Mesenteric fat pad (tissue), 1 donor: ENCODE measurements at places on chromosomes 3 and 15. TPM values are rescaled to one million over a fixed set of nuclear protein-coding genes. Genes with fewer than 3 reads are reported as not detected.

The GOLGA8T gene
- total RNA-seq, result not detected

The ZMYND10 gene
- total RNA-seq, result 0.71 TPM

The MFGE8 gene
- 466 TPM for total RNA-seq

The ISLR2 gene
- total RNA-seq, result 0.61 TPM

The SPTSSB gene
- not detected for total RNA-seq

The SLC51B gene
- total RNA-seq, result not detected

The TGM4 gene
- not detected for total RNA-seq

The NANOGP8 gene
- not detected for total RNA-seq

The HRH1 gene
- 3.8 TPM for total RNA-seq

The FBXO40 gene
- total RNA-seq, result 0.13 TPM

GRCh38 chr3:184465883-184466412, 86.1 kb downstream of the CHRD start:
- DNase-seq, result peak; percentile 64

- DNase-seq, result no peak
These were observed 158.7 kb downstream of the USP13 start for GRCh38 chr3:179811321-179812095.

DNA sequence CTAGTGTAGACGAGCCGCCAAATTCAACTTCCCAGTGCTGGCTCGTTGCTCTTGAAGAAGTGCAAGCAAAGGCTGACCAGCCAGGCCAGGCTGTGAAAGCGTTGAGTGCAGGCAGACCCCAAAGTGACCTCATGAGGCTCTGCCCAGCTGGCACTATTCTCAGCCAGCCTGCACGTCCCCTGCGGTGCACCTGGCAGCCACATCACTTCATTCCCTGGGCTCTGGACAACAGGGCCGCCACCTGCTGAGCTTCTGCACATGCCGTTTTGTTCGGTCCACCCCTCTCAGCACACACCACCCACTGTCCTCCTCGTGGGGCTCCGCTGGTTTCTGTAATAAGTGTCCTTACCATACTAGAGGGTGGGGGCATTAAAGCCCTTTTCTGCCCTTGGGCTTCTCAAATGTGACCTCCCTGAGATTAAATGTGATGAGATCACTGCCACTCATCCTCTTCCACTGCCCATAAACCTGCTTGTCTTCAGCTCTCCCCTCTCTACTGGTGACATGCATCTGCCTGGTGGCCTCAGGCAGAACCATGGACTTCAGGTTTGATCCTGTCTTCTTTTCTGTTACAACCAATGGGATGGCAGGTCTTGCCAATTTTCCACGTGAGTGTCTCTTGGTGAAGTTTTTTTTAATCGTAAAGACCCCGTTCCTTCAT, 6.1 kb downstream of the RASGRF1 start:
- DNase-seq, result no peak

DNA sequence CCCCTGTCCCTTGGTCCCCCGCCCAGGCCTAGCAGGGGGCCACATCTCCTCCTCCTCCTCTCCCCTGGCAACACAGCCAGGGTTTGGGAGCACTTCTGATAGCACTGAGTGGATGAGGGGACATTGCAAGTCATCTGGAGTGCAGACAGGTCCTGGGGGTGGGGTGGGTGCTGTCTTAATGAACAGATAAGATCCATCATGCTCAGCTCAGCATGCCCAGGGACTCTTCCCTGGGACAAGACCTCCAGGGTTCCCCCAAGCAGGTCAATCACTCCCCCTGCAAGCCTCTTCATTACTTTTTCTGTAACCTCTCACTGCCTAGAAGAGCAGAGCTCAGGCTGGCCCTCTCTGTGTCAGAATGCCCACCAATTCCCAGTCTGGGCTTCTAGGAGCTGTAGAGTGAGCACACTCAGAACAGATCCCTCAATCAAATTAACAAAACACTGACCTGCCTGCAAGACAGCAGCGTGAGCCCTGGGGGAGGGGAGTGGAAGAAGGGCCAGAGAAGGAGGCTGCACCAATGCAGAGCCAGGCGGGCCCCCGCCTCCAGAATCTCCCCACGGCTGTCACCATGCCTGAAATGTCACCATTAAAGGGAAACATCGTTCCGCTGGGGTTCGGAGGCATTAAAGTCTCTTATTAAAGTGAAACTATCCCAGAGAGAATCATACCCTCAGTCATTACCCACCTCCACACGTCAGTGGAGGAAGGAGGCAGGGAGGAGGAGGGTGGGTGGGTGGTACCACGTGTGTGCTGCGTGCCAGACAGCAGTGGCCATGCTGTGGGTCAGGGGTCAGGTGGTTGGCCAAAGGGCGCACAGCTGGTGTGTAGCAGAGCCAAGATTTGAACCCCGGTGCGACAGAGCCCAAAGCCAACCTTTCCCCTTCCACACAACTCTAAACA, 114.7 kb upstream of the LINGO1 start:
- DNase-seq, result no peak

DNA sequence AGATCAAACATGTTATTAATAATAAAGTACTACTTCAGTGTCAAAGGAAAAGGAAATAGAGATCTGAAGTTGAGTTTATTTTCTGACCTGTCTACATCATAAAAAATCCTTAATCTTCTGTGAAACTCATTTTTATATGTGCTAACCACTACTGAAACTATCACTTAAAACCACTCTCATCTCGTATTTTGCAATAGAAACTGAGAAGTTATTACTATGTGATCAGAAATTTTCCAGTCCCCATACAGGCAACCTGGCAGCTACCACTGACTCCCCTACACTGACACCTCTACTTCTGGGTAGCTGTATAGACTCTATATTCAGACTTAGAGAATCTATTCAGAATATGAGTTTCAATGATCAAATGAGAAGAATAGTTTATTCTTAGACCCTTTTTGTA, 8.3 kb downstream of the HDGFL3 start:
- DNase-seq, result no peak

DNA sequence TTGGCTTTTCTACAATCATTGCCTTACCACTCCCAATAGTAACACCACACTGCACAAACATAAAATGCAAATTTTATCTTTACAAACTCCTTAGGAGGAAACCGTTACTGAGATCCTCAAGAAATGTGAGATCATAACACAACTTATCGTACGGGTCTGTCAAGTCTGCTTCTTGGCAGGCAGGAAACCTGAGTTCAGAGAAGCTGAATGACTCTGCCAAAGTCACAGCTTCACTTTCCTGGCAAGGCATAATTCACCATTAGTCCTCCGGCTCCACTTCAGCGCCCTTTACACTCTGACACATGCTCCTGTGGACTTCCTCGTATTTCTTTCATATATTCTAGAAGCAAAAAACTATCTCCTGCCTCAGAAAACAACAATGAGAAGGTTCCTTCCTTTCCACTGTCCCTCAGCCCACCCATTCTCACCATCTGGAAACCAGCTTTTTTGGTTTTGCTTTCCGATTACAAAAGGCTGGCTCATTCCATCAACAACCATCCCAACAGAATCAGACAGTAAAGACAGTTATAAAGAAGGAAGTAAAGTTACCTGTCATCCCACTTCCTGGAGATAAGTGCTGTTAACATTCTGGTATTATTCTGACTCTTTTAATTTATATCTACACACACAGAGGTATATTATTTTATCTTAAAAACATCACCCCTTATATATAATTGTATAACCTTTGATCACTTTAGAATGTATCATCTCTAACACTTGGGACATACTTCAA, 223.4 kb downstream of the STT3B start:
- DNase-seq, result no peak

DNA sequence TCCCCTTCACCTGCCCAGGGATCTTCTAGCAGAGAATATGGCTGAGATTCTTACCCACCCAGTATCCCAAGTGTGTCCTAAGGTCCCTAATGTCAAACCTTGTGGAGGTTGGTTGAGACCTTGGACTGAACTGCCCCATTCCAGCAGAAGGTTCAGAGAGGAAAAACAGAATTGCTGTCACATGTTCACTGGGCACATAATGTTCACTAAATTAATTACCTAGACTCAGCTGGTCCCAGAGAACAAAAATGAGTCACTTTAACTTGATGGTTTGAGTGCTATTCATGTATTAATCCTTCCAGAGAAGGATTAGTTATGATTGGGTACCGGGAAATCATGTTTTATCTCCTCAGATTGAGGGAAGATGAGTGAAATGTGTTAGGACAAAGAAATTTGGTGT, 171.3 kb upstream of the GADL1 start:
- no peak for DNase-seq

GRCh38 chr15:76875911-76876310, 29.2 kb downstream of the SCAPER start:
- no peak for DNase-seq

GRCh38 chr3:70360979-70361760, 48.7 kb upstream of the MDFIC2 start:
- DNase-seq, result no peak

GRCh38 chr3:172294223-172294806, 153.9 kb downstream of the GHSR start:
- DNase-seq, result no peak

GRCh38 chr3:122356402-122356801, 26.6 kb downstream of the MIX23 start:
- no peak for DNase-seq

DNA sequence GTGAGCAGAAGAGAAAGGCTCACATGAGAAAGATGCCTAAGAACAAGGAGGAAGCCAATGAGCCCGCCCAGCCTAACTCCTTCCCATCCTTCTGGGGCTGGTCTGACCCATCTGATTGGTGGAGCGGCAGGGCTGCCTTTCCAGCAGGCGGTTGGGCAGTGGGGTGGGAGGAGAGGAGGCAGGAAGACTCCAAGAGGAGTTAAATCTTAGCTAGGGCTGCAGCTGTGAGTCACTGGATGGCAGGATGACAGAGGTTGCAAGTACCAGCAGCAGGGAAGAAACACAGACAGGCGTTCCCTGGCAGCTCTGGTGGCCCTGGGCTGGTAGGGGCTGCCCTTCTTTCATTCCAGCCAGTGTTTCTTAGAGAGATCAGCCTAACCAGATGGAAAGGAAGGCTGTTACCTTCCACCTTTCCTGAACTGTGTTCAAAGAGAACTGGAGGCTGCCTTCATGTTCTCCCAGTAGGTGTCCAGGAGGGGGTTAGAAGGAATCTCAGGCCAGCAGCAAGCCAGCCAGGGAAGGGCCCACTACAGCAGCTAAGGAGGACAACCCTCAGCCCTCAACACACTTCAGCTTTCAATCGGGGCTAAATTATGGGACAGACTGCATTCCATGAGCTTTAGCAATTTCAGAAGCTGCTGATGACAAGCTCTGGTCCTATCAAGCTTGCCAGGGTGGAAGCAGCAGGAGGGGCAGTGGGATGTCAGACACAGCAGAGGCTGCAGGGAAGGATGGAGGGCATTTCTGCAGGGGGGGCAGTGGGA, 50.3 kb downstream of the CHSY1 start:
- no peak for DNase-seq

DNA sequence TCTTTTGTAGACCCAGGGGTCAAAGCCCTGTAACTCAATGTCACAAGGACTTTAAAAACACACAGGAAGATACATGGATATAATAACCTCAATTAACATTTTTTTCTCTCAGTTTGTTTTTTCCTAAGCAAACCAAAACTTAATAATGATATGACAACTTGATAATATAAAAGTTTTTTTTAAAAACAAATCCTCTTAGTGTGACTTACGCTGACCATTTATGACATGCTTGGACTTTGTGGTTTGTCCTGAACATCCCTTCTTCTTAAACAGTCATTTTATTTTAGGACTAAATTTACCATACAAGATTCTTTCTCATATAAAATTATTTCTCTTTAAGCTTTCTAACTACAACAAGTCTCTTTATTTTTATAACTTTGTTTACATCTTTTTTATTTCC, 25.4 kb upstream of the FAM3D start:
- no peak for DNase-seq

- DNase-seq, result no peak
These were observed 41.8 kb downstream of the RAB8B start for GRCh38 chr15:63231206-63231605.
